ENCODE measurements at places on chromosomes 3 and 15.

DNA sequence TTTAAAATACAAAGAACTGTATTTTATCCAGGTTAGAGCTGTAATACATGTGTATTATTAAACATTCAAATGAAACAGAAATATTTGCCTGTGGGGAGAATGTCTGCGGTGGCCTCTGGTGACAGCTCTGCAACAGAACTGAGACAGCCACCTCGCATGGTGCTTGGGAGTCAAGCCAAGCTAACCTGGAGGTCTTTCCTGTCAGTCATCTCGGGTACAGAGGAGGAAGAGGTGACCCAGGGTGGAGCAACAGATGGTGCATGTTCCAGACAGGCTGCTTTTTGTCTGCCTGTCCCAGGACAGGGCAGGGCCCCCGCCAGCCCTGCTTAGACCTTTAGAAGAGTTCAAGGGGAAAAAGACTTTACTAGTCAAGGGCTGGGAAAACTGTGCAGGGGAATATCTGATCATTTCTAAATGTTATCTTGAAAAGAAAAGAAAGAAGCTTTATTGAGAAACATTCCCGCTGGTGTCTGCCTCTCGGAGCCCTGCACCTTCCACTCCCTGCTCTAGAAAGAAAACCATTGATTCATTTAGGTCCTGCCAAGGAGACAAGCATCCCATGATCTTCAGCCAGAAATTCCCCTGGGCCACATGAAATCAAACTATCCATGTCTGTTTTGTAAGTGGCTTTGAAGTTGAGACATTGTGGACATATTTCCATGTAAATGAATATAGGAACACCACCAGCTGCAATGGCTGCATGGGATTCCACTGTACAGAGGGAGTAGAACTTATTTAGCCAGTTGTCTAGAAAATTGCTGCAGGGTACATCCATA lies 5.5 kb upstream of the NR2E3 start:
- peak; percentile 70 for DNase-seq

DNA sequence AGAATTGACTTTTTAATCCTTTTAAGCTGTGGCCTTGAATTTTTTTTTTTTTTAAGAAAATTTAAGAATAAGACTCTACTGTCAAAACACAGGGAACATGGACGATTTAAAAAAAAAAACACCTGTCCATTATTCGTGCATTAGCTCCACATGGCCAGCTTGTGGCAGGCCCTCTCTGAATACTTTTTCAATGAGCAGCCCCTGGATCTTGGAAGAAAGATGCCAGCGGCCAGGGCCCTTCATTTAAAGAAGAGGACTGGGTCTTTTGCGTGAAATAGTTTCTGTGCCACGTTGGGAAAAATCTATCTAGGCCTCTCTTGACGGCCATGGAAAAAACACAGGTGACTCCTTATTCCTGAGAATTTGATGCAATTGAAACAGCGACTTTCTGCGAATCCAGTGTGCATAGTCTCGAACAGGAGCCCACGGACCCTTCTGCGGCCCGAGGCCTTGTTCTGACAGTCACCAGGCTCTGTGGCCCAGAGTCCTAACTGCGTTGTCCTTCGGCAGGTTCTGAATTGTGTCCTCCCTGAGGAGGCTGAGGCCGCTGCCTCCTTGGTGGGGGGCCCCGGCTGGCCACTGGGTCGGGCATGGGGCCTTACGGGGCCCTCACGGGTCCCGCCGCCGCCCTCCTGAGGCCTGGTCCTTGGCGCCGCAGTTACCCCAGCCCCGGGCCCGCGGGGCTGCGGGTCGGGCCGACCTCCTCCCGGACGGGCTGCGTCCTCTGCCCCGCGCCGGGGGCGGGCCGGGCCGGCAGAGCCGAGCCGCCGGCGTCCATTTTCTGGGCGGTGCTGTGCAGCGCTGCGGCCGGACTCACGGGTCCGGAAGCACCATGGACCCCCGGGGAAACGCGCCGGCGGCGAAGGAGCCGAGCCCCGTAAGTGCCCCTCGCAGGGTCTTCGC lies 33.5 kb downstream of the ZBTB38 start:
- peak; percentile 70 for DNase-seq

DNA sequence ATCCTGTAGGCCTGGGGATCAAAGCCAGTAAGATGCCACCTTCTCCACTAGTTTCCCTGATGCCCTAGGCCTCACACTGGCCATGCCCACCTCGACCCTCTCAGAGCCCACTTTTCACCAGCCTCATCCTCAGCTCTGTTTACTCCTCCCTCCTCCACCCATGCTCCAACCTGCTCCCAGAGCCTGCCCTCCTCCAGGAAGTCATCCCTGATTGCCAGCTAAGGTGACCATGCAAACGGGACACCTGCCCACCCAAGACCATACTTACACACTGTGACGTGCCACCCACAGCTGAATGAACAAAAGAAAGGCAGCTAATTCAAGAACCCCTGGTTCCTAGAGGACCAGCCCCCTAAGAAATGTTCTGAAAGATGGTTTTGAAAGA lies 9.1 kb downstream of the PLCD1 start:
- no peak for DNase-seq

- no peak for DNase-seq
These were observed 22.3 kb downstream of the EHD4 start for GRCh38 chr15:41950127-41950483.

DNA sequence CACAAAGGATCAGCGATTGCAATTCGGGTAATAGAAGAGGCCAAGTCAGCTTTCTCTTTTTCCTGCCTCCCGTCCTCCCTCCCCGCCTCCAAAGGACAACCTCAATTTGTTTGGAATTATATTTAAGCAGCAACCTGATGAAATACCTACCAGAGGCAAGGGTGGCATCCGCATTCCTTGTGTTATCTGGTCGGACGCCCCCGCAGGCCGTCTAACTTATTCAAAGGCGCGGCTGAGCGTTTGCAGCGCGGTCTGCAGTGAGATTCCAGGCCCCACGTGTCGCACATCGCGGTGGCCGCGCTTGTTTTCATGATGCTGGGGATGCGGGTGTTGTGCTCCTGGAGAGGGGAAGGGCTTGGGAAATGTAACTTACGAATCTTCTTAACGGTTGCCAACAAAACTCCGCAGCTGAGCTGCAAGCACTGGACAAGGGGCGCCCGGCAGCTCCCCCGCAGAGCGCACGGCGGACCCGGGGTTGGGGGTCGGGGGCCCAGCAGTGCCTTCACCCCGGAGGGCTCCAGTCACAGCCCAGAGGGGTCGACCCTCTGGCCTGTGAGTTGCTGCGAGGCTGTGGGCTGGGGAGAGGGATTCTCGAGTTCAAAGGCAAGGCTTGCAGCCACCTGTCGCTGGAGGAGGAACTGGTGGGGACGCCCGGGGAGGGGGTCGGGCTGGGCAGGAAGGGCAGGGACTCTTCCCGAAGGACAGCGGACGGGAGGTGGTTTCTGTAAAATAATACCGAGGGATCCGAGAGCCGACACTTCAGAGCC lies 20.5 kb upstream of the RGMA start:
- DNase-seq = no peak

GRCh38 chr3:71341721-71342120 lies 241.8 kb downstream of the FOXP1 start:
- DNase-seq = no peak

DNA sequence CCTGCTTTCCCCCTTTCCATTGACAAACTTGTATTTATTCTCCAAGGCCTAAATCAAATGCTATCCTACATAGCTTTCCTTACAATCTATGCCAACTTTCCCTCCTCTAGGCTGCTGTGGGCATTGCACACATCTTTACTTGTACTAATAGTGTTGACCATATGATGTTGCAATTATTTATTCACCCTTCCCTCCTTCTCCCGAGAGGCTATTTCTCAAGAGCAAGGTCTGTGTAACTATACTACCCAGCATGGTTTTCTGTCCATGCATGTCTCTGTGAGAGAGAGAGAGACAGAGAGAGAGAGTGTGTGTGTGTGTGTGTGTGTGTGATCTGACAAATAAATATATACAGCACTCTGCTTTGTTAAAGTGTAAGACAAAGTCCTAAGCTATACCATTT lies 63.8 kb downstream of the GTPBP8 start:
- no peak for DNase-seq

DNA sequence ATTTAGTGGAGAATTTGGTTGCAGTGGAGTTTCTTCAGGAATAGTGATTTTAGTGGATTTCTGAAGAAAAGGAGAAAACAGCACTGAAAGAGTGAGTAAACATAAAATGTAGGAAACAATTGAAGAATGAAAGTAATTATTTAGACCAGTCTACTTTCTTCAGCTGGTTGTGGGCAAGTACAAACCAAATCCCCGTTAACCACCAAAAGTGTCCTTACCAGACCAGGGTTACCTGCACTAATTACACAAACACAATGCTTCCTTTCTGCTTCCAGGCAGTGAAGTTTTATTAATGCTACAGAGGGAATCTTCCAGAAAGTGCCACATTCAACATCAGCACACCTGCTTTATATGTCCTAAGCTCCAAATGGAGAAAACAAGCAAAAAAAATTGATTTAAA lies 248.0 kb upstream of the TBC1D5 start:
- DNase-seq = no peak

DNA sequence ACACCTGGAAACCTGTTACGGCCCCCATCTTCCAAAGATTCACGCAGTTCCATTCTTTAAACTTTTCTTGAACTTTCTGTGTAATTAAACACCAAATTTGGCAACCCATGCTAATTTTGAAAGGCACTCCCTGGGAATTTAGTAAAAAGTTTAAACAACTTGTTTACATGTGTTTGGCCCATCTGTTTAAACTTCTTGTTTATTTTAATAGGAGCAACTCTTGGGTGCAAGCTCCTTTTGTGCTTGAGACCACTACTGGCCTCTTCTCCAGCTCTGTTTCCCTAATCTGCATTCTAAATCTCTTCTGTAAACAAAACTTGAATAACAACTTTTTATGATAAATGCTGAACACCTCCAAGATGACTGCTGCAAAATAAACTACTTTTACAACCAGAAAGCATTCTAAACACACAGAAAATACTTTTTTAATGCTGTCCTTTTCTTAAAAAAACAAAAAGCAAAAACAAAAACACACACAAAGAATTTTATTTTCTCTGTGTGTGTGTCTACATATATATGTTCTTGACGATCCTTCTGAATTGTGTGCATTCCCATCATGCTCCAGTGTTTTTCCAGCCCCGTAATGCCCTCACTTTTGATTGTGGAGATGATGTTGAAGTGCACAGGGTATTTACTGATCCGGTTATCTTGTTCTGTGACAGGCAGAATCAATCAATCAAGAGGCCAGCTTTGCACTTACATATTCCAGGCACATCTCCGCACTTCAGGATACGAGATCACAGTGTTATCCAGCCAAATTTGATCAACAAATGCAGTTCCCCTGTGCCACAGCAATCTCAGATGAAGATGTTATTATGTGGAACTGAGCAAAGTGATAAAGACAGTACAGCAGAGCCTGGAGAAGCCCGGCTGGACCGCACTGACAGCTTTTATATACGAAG lies 416.9 kb downstream of the FOXP1 start:
- DNase-seq = no peak

- no peak for DNase-seq
These were observed 46.2 kb upstream of the FILIP1L start for GRCh38 chr3:100160521-100160920.

DNA sequence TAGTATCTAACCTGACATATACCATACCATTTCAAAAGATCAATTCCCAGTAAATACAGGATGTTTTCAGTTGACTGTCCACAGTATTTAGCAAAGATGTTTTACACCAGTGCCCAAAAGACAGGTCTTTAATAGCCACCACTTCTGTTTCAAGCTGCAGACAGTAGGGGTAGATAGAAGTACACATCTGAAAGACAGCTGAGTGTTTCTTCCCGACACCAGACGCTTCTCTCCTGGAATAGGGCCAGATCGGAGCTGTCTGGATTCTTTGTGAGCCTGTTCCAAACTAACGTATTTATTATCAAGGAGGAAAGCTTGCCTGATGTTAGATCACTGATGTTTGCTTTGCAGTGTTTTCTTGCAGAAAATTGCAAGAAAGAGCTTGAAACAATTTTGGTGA lies 136.1 kb upstream of the RBMS3 start:
- peak; percentile 93 for DNase-seq

- DNase-seq = no peak
These were observed 246.0 kb downstream of the MYRIP start for GRCh38 chr3:40055361-40055760.

DNA sequence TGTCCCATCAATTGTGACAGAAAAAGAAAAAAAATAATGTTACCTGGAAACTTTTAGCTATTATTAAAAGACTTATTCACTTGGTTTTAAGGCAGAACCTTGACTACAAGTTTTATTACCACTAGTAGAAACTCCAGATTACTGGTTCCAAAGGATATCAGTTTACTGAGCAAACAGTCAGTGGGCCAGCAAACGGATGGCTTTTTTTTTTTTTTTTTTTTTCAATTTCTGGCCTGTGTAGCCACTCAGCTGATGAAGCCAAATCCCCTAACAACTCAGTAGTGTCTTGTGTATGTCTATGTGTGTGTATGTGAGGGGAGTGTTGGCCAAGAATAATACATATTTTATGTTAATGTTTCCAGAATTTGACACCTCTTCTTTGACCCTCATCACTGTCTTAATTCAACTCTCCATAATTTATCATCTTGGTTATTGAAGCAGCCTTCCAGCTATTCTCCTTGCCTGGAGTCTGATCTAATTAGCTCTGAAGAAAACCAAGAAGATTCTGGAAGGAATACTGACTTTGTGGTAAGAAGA lies 724.9 kb downstream of the NSUN3 start:
- peak; percentile 16 for DNase-seq

- DNase-seq = no peak
These were observed 215.1 kb downstream of the SHQ1 start for GRCh38 chr3:72633121-72633520.

DNA sequence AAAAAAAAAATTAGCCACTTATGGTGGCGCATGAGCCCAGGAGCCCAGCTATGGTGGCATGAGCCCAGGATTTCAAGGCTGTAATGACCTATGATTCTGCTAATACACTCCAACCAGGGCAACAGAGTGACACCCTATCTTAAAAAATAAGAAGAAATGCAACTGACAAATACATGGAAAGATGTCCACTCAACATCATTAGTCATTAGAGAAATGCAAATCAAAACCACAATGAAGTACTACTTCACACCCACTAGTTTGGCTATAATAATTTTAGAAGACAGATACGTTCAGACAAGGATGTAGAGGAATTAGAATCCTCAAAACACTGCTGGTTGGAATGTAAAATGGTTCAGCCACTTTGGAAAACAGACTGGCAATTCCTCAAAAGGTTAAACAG lies 10.5 kb downstream of the PRKAR2A start:
- DNase-seq = no peak

DNA sequence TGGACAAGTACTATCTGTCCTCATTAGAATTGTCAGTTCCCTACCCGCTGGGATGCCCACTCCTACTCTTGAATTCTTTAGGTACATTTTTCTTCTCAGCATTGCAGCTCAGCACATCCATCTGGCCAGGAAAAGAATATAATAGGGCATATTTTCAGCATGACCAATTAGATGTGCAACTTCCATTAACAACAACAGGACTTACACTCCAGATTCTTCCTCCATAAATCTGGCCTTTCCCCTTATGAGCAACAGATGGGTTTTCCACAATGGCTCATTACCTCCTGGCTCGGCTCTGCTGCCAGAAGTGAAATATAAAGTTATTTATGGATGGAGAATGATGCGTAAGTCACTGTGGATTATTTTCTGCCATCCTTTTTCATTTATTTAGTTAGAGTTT lies 443.8 kb upstream of the TGFBR2 start:
- DNase-seq = no peak

DNA sequence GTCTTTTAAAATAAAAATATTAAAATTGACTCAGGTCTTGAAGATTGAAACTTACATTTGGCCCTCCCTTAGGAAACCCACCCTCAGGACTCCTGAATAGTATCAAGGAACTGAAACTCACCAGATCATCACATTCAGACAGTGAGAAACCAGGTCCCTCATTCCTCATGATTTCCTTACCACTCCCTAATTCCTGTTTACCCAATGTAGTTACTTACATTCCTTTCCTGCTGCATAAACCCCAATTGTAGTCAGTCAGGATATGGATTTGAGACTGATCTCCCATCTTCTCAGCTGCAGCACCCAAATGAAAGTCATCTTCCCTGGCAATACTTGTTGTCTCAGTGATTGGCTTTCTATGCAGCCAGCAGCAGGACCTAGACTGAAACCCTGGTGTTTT lies 8.6 kb downstream of the ATP13A4 start:
- DNase-seq = no peak
